ENCODE measurements at places on chromosomes 2 and 18. TPM values are rescaled to one million over a fixed set of nuclear protein-coding genes. Genes with fewer than 3 reads are reported as not detected.

GRCh38 chr2:235918876-235919275 is 249.3 kb downstream of the GBX2 start:
- H3K4me3 ChIP-seq = no peak overlapping the region
- no peaks in the 10 kb centered on the region for H3K27me3 ChIP-seq
- H3K36me3 ChIP-seq = peaks cover 3% of the 10 kb centered on the region
- H3K27ac ChIP-seq = no peak overlapping the region
- no peaks in the 10 kb centered on the region for H3K4me1 ChIP-seq

DNA sequence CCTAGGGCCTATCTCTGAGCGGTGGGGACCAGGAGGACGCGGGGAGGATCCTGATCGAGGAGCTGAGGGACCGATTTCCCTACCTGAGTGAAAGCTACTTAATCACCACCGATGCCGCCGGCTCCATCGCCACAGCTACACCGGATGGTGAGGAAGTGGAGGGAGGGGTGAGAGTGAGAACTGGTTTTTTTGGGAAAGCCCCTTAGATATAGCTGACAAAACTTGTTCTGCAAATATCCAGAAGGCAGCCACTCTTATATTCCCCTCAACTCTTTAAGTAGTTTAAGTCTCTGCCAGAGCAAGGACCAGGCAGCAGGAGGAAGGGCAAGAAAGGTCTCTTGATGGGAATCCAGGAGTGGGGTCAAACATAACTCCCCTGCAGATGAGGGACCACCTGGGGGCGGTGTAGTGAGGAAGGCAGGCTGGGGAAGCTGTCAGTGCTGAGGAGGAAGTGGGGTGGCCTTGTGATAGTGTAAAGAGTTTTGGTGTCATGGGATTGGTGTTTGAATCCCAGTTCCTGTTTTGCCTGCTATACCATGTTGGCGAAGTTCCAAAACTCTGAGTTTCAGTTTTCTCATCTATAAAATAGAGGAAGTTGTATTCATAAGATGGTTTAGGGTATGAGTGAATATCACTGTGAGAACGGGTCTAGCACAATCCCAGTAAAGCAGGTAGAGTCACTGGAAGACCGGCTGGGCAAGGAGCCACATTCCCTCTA is 3.4 kb downstream of the NAGK start:
- H3K27me3 ChIP-seq = no peaks in the 10 kb centered on the region
- no peak overlapping the region for H3K4me3 ChIP-seq
- H3K4me1 ChIP-seq = peaks cover 13% of the 10 kb centered on the region

DNA sequence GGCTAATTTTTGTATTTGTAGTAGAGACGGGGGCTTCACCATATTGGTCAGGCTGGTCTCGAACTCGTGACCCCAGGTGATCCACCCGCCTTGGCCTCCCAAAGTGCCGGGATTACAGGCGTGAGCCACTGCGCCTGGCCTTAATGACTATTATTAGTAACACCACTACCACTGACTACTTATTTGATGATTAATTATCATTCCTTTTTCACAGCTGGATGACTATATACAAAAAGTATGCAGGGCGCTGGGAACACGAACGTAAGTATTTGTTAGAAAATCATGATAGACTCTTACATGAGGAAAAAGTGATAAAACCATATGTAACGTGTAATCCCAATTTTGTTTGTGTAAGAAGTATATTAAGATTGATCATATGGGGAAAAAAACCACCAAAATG is 21.6 kb downstream of the DARS1 start:
- no peak overlapping the region for H3K4me3 ChIP-seq
- peaks cover 49% of the 10 kb centered on the region for H3K4me1 ChIP-seq
- H3K27ac ChIP-seq = no peak overlapping the region
- H3K36me3 ChIP-seq = peaks cover 10% of the 10 kb centered on the region
- no peak for DNase-seq
- H3K27me3 ChIP-seq = no peaks in the 10 kb centered on the region

DNA sequence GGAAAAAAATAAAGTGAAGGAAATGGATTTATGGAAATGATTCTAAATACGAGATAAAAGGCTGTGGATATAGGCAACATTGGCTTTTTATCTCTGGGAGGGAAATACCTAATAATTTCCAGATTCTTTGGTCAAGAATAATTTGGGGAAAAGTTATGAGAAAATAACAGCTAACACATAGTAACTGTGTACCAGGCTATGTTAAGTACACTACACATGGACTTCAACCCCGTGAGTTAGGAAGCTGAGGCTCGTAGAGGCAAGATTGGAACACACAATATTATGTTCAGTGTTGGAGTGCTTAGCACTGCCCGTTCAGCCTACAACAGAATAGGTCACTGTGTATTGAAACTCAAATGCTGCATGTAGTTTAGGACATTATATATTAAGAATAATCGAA is 34.3 kb upstream of the GPD2 start:
- H3K27me3 ChIP-seq = no peaks in the 10 kb centered on the region
- no peaks in the 10 kb centered on the region for H3K36me3 ChIP-seq
- DNase-seq = no peak
- peaks cover 14% of the 10 kb centered on the region for H3K4me1 ChIP-seq

DNA sequence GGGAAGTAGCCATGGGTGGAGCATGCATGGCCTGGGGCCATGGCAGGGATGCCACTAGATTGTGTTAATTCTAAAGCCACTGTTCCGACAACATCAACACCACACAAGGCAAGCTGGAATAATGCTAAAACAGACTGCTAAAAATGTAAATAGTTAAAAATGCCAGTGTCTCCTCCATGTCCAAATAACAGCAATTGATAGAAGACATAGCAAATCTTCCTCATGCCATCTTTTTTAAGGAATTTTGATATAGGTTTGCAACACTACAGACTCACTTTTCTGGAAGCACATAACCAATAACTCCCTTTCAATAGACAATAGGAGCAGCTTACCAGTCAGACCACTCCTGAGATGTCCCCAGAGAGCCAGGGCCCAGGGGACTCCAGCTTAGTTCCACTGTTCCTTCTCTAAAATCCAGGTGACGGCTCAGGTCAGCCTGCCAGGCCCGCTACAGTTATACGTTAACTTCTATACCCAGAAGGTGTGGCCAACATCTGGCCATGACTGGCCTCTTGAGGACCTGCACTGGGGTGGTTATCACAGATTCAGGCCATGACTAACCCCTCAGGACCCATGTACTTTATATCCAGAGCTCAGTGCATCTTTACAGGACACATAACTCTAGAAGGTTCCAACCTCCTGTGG is 20.3 kb downstream of the TUBB6 start:
- no peak overlapping the region for H3K4me3 ChIP-seq
- no peak for DNase-seq
- H3K27me3 ChIP-seq = no peaks in the 10 kb centered on the region
- peaks cover 11% of the 10 kb centered on the region for H3K4me1 ChIP-seq
- H3K27ac ChIP-seq = no peak overlapping the region

DNA sequence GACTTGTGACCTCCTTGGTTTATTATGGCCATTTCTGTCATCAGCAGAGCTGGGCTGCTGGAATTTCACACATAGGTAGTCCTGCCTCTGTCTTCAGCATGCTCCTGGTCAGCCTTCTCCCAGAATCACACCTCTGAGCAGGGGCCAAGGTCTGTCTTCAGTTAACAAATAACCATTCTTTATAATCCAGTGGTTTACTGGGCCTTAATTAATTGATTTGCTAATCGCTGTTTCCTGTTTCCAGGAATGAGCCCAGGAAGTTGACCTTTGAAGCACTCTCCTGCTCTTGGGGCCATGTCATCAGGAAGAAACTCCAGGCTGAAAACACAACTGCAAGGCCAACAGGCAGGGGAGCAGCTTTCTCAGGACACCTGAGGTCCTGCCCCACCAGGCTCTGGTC is 278.5 kb downstream of the SRBD1 start:
- H3K36me3 ChIP-seq = no peaks in the 10 kb centered on the region
- no peaks in the 10 kb centered on the region for H3K4me1 ChIP-seq
- H3K4me3 ChIP-seq = no peak overlapping the region
- DNase-seq = peak; percentile 26
- H3K27me3 ChIP-seq = no peaks in the 10 kb centered on the region

DNA sequence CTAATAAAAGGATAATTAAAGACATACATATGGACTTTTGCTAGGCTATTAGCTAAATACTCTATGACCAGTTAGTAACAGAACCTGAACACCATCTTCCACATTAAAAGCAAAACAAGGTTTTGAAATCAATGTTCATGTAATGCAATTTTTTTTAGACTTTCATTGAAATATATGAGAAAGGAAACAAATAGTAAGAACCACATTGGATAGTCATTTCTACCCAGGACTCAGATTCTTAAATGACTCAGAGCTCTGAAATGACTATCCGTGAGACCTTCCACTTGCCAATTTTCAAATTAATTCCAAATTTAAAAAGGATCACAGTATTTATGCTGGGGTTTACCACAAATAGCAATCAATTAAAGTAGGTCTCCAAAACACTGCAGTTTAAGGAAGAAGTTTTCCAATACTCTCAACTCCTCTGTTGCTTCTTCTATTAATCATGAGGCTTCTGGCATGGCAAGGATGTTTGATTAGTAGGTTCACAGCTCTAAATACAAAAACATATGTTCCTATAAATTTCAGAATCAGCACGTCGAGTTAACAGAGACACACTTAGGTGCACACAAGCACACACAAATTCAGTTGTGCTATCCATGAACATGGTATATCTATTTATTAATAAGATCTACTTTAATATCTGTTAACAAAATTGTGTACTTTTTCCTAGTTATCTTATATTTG is 841.0 kb downstream of the RNF144A start:
- H3K4me1 ChIP-seq = no peaks in the 10 kb centered on the region
- H3K27ac ChIP-seq = no peak overlapping the region
- no peak for DNase-seq
- H3K27me3 ChIP-seq = no peaks in the 10 kb centered on the region
- no peak overlapping the region for H3K4me3 ChIP-seq
- no peaks in the 10 kb centered on the region for H3K36me3 ChIP-seq

DNA sequence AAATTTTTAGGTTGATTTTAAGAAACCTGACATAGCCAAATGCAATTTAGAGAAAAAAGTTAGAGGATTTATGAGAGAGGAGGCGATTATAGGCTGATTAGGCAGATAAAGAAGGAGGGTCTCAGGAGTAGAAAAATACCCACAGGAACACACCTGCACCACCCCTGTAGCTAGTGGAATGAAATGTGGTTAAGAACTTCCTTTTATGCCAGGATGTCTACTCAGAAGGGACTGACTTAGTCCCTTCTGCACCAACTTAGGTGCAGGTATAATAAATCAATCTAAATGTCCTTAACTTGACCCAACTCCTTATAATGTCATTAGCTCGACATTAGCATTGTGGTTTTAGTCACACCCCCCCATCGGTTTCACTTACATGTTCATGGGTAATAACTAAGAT is 1274.5 kb upstream of the TMEFF2 start:
- DNase-seq = no peak
- no peaks in the 10 kb centered on the region for H3K36me3 ChIP-seq
- no peaks in the 10 kb centered on the region for H3K4me1 ChIP-seq
- H3K27me3 ChIP-seq = no peaks in the 10 kb centered on the region
- H3K4me3 ChIP-seq = no peak overlapping the region

DNA sequence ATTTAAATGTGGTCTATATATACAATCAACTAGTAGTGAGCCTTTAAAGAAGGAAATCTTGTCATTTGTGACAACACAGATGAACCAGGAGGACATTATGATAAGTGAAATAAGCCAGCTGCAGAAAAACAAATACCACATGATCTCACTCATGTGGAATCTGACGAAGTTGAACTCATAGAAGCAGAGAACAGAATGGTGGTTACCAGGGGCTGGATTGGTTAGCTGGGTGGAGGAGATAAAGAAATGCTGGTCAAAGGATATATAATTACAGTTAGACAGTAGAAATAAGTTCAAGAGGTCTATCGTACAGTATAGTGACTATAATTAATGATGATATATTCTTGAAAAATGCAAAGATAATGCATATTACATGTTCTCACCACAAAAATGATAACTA is 267.9 kb downstream of the FBXO15 start:
- no peaks in the 10 kb centered on the region for H3K36me3 ChIP-seq
- H3K27ac ChIP-seq = no peak overlapping the region
- no peaks in the 10 kb centered on the region for H3K4me1 ChIP-seq

DNA sequence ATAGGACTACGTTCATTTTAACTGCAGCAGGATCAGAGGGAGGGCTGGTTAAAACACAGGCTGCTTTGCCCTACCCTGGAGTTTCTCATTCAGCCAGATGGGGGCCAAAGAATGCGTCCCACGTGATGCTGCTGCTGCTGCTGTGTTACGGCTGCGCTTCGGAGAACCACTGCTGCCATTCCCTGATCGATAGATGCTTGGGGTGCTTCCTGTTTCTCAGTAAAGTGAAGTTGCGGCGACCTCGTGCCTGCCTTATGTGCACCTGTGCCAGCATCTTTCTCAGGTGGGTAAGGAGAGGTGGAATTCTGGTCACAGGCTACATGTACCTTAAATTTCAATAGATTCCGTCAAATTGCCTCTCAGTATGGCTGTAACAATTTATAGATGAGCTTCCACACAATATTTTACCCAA is 24.7 kb upstream of the TOGARAM2 start:
- H3K27me3 ChIP-seq = no peaks in the 10 kb centered on the region
- peak; percentile 54 for DNase-seq
- H3K4me1 ChIP-seq = peaks cover 9% of the 10 kb centered on the region
- no peak overlapping the region for H3K4me3 ChIP-seq
- no peaks in the 10 kb centered on the region for H3K36me3 ChIP-seq

DNA sequence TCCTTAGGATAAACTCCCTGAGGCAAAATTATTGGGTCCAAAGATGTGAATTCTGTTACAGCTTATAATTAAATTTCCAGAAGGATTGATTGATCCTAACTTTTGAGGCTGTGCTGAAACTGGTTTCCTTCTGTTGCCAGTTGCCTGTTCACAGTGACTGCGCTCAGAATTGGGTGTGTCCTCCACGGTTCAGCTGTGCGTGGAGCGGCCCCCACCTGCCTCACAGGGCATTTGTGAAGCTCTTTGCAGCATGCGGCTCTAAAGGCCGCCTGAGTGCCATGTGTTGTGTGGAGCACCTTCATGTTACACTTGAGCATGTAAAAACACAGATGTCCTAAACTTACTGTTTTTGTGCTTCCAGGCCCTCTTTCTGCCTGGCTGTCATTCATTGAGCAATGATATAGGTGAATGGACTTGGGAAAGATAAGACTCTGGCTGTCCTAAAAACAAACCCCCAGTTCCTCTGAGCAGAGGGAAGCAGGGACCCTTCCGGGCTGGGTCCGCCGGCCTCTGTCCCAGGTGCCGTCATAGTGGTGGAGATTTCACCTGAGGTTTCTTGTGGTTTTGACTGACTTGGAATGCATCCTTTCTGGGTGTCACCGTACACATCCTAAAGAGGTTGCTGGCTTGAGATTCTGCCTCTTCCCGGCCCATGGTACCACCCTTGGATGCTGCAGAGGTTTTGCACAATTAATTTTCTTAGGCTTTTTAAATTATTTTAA is 173.6 kb downstream of the LDLRAD4 start:
- H3K4me3 ChIP-seq = no peak overlapping the region
- no peak for DNase-seq
- peaks cover 16% of the 10 kb centered on the region for H3K4me1 ChIP-seq
- H3K27me3 ChIP-seq = no peaks in the 10 kb centered on the region

ALPI gene
- total RNA-seq = 12.3 TPM

NTSR2 gene
- total RNA-seq = not detected

FBLN7 gene
- total RNA-seq = 5.1 TPM

INO80B gene
- 4.7 TPM for total RNA-seq
